Aorta (tissue), 5 donors: ENCODE measurements at places on chromosomes 1 and 21. TPM values are rescaled to one million over a fixed set of nuclear protein-coding genes. Genes with fewer than 3 reads are reported as not detected.

Gene HES2
- total RNA-seq, result not detected

Gene SLC5A9
- total RNA-seq, result 0.84 TPM

Gene VAV3
- total RNA-seq, result 8.8 TPM

Gene SUSD4
- 0.52 TPM for total RNA-seq

GRCh38 chr1:20472860-20473711 lies 12.9 kb downstream of the CAMK2N1 start:
- DNase-seq, result no peak

- DNase-seq, result no peak
These were observed 45.6 kb downstream of the GLIS1 start for GRCh38 chr1:53693339-53693738.

DNA sequence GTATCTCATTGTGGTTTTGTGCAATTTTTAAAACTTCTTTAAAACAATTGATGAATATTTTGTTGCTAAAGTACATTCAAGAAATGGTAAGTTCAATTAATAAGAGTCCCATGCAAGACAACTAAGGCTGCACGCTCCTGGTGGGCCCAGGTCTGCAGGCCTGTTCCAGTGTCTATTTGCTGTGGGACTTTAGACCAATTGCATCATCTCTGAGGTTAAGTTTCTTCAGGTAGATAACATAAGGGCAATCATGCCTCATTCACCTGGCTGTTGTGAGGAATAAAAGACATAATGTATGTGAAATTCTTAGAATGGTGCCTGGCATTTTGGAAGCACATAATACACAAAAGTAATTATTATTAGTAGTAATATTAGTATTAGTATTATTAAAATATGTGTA lies 82.9 kb downstream of the SLC25A24 start:
- no peak for DNase-seq

DNA sequence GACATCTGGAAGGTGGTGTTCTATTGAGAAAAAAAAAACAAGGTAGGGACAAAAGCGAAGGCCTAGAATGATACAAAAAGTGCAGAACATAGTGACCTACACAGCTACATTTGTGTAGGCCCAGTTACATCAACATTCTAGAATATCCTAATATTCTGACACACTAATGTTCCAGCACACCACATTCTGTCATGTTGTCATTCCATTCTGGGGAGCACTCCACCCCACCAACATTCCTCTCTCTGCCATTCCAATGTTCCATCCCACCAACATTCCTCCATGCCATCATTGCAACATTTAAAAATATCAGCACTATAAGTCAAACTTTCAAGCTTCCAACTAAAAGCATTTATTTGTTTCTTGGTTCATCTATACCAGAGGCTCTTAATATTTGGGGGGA lies 28.5 kb downstream of the COA7 start:
- no peak for DNase-seq

DNA sequence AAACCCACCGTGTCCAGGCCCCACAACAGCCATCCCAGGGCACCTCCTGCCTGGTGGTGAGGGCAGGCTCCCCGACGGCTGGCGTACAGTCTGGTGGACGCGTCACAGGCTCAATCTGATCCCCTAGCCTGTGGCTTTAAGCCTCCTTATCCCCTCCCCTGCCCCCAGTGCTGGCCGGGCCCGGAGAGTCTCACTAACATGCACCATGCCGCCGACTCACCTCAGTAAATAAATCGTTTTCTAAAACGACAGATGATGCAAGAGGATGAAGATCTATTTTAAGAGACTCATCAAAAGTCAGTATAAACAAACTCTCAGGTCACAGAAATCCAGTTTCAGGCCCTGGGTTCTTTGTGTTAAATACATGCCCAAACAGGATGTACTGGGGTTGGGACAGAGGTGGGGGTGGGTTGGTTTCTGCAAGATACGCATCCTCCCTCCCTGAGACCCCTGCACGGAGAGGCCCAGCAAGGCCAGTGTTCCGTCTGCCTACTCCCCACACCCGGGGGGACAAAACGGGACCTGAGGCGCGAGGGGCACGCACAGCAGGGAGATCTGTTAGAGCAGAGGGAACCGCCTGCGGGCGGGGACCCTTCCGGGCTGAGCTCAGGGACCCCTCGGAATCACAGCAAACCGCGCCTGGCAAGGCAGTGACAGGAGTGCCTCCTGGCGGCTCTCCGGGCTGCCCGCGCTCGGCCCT lies 3.1 kb downstream of the PANK4 start:
- no peak for DNase-seq

DNA sequence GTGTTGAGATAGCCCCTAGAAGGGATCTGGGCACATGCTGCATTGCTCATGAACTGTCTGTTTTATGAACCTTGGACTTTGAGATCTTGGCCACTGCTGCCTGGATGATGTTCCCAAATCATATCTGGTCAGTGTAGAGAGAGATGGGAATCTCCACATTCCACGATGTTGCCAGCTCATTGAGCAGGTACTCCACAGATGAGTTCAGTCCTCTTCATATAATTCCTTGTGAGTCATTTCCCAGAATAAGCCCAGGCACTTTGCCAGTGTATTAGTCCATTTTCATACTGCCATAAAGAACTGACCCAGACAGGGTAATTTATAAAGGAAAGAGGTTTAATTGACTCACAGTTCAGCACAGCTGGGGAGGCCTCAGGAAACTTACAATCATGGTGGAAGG lies 254.0 kb upstream of the RUNX1 start:
- DNase-seq, result no peak
